ENCODE measurements at places on chromosomes 16 and 17.

DNA sequence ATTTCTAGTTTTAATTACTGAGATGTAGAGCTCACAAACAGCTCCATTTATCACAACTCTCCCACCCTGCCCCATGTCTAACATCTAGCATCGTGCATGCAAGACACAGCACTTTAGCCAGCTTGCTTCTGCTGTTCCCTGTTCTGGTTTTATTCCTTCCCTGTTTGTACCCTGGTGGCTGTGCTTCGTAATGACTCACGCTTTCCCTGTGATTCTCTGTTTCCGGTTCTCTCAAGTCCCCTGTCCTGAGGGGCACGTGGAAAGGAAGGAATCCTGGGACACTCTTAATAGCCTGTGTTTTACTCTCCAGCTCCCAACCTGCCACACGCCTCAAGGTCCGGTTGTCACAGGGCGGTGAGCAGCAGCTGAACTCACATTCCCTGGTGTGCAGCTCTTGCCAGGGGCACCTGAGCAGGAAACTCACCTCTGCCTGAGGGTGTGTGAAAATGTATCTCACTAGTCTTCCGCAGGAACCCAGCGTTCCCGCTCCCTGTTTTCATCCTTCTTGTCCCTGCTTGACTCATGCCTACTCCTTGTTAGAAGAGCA lies 10.6 kb downstream of the SHISA6 start:
- DNase-seq, result no peak

DNA sequence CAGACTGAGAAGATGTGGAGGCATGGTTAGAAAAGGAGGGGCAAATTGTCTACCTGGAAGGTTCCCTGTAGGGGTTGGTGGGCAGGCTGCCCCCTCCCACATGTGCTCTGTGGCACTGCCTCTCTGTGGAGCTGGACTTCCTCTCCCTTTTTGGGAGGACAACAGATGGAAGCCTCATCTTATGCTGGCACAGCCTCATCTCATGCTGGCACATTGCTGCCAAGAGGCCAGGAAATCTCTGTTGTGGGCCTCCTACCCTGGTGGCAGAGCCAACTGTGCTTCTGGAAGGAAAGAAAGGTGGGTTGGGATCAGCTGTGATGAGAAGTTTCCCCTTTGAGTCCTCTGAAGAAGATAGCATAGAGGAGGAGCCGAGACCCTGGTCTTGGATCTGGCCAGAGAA lies 19.7 kb upstream of the BRD7 start:
- DNase-seq, result no peak

GRCh38 chr16:10070591-10070990 lies 111.6 kb downstream of the GRIN2A start:
- DNase-seq, result no peak

DNA sequence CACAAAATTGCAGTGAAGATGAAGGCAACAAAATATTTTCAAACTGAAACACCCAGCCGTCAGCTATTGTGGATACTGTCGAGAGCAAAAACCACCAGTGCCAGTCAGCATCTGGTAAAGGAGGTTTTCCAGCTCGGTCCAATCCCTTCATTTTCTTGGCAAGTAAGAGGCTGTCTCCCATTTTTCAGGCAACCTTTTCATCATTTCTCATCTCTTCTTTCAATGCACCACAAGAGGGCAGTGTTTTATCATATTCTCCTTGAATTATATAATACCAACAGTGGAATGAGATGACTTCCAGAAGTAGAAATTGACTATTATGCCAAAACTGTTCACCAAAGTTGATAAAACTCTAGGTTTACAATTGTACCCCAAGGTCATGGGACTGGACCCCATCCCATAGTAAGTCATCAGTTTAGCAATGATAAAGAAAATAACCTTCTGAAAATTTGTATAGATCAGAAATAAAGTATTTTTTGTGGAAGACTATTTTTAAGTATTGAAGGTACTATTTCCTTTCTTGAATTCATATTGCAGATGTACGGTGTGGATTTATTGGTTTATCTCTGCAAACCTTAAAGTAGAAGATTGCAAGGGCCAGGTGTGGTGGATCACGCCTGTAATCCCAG lies 16.8 kb downstream of the NQO1 start:
- DNase-seq, result no peak

DNA sequence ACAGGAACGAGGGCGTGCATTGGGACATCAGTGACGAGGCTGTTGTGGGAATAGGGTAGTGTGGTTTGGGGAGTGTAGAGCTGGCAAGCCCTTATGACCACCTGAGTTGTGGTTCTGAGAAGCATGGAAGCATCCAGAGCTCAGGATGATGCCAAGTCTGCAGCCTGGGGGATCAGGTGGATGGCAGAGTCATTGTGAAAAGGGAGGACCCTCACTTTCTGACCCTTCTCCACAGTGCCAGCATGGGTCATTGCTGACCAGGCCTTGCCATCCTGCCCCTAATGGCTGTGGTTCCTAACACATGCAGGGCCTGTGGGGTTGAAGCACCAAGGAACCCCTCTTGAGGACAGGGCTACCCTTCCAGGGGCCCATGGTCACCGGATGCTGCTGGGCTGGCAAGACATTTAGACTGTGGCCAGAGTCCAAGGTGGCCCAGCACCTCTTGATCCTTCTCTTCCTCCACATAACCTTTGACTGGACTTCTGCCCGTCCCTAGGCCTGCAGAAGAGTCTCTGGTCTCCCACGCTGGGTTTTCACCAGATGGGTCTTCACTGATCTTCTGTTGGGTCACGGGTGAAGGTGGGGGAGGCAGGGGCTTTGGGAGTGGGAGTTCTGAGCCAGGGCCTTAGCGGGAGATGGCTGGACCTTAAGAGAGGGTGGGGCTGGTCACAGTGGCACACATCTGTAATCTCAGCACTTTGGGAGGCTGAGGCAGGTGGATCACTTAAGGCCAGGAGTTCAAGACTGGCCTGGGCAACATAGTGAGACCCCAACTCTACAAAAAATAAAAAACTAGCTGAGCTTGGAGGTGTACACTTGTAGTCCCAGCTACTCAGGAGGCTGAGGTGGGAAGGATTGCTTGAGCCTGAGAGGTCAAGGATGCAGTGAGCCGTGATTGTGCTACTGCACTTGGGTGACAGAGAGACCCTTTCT lies 2.0 kb upstream of the PLA2G15 start:
- no peak for DNase-seq

GRCh38 chr16:49462989-49463371 lies 89.4 kb downstream of the C16orf78 start:
- DNase-seq, result no peak

GRCh38 chr16:89922884-89923639 lies at the start of gene TUBB3:
Gene TUBB3, plus strand, starts transcription at chr16:89923342. Its CDS starts 60 bp downstream, at chr16:89923402.
- DNase-seq, result no peak

DNA sequence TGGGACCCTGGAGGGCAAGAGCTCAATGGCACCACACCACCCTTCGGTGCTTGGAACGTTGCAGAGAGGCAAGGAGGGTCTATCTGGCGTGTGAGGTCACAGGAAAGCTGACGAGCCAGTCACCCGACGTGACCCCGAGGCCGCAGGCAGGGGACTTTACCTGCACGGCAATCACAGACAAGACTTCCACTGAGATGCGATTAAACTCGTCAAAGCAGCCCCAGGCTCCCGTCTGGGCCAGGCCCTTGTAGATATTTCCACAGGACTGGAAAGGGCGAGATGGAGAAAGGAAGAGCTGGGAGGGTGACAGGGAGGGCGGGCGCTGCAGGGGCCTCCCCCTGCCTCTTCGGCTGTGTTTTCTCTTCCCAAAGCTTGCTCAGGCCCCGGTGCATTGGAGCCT lies 78.3 kb downstream of the DNAH17 start:
- no peak for DNase-seq

GRCh38 chr16:11203111-11203623 lies 52.8 kb downstream of the SOCS1 start:
- no peak for DNase-seq

DNA sequence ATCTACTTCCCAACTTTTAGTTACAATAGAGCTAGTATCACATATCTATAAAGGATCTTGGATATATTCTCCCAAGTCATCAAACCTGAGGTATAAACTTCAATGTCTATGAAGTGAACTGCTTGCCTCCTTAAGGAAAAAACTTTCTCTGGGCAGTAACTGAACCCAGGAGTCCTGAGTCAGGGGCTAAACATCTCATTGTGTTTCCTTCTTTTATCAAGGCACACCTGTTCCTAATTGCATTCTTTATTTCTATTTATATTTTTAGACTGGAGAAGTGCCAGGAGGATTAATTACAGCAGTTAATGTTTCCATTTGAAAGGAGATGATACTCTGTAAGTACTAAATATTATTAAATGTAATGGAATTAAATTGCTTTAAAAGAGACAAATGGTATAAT lies 98.6 kb downstream of the CDH8 start:
- DNase-seq, result no peak

DNA sequence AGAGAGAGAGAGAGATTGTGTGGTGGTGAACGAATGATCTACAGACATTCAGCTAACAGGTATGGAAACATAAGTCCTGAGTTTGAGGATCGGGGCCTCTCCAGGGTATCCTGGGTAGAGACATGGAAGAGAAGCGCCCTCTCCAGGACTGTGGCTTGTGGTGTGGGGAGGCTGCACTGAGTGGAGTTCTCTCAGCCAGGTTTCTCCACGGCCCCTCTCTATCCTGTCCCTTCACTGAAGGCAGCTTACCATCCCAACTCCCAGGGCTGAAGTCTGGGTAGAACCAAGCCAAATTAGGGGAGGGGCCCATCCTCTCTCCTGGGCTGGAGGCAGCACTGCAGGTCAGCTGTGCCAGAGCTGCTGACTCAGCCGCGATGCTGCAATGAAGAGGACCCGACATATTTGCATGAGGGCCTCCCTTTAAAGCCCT lies 6.2 kb downstream of the C1QL1 start:
- DNase-seq, result no peak

- no peak for DNase-seq
Measured at GRCh38 chr17:7673239-7673638, 14.1 kb downstream of the TP53 start.
